ENCODE measurements at places on chromosomes 3 and 15.

GRCh38 chr15:28929200-28929599, 43.4 kb downstream of the APBA2 start:
- DNase-seq: no peak

DNA sequence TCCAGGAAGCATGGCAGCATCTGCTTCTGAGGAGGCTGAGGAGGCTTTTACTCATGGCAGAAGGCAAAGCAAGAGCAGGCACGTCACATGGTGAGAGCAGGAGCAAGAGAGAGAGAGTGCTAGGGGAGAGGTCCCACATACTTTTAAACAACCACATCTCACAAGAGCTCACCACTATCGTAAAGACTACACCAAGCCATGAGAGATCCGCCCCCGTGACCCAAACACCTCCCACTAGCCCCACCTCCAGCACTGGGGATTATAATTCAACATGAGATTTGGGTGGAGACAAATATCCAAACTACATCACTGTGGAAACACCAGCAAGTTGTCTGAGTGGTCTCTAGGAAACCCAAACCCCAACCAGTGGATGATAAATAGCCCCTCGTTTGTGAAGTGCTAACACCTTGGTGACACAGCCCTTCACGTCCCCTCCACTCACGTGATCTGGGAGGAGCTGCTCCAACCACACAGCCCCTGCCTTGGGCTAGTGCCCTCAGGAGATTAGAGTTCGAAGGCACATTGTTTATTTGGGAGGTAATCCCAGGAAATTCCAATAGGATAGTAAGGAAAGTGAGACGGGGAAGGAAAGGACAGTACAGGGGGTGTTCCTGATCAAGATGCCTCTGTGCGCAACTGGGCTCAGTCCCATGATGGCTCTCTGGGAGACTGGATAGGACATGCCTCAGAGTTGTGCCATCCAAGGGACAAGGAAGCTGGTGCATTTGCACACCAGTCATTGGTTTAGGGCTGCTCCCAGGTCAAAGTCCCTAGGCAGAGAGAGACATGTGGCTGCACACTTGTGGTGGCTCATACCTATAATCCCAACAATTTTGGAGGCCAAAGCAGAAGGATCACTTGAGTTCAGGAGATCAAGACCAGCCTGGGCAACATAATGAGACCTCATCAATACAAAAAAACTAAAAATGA, 80.6 kb upstream of the CTNNB1 start:
- no peak for DNase-seq

DNA sequence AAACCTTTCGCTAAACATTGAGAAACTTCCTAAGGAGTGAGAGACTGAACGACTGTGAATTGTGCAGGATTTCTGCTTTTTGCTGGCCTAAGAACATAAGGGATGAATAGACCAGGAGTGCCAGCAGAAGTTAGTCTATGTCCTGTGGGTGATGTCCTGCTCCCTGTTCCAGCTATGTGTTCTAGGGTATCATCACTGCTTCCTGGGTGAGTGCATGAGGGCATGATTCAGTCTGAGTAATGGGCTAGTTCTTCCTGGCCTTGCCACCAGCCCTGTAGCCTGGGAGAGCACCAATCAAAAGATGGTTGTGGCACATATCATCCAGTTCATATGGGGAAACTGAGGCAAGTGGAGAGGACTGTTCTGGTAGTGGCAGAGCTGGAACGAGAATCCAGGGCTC, 153.9 kb upstream of the TPM1 start:
- DNase-seq: no peak

DNA sequence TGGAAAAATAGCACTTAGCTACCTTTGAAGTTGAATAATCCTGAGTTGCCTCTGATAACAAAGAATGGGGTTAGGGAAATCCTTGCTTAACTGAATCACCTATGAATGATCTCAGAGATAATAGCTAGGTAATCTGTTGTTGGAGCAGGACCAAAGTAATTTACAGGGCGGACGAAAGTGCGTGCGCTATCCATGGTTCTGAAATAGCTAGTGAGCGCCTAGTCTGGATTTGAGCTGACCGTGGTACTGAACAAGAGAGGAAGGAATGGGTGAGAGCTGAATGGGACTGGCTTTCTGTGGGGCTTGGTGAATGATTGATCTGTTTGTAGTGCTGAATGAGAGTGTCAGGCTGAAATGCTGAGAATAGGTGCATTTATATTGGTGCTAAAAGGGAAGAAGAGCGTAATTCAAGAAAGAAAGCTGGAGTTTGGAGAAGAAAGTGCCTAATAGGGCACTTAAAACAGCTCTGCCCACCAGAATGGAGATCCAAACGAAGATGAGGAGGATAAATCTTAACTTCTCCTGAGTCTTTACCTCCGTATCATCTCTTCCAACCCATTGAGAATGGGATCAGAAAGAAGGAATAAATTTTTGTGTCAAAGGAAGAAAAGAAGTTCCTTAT, 10.1 kb downstream of the SCN10A start:
- peak; percentile 42 for DNase-seq

GRCh38 chr3:126135406-126136076, 44.8 kb downstream of the ALDH1L1 start:
- no peak for DNase-seq

DNA sequence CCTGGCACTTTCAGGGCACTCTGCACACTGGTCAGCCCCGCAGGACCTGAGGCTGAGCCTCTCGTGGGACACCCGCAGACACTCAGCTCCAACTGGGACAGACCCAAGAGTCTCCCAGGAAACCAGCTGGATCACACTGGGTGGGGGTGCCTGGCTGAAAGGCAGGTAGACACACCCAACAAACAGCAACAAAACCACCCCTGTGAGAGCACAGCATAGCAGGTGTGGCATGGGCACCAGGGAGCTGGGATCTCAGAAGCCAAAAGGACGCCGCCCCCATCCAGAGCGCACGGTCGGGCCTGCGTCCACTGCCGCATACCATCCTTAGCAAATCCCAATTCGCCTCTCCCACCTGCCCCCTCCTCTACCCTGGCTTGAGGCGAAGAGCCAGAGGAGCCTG, 154.2 kb upstream of the LINGO1 start:
- DNase-seq: no peak

DNA sequence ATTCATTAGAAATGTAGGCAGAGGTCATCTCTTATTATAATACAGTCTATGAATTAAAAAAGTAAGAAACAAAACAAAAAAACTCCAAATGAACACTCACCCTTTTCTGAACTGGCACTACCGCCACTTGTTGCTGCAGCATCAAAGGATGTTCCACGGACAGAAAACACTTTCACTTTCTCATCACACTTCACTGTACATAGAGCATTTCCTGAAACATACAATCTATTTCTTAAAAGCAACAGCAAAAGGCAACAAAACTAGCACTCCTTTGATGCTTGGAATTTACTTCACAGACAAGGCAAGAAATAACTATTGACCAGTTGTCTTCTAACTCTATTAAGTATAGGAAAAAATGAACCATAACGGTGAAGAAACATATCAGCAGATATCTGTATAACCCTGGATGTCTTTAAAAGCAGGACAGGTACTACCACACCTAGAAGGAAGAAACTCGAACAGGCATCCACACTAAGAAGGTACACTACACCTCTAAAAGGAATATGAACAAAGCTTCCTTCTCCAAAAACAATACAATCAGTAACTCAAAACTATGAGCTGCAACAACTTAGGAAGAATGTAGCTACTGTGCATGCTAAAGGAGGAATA, 24.9 kb downstream of the ETFA start:
- DNase-seq: no peak

GRCh38 chr3:156474560-156475389, 80.1 kb downstream of the SSR3 start:
- no peak for DNase-seq

DNA sequence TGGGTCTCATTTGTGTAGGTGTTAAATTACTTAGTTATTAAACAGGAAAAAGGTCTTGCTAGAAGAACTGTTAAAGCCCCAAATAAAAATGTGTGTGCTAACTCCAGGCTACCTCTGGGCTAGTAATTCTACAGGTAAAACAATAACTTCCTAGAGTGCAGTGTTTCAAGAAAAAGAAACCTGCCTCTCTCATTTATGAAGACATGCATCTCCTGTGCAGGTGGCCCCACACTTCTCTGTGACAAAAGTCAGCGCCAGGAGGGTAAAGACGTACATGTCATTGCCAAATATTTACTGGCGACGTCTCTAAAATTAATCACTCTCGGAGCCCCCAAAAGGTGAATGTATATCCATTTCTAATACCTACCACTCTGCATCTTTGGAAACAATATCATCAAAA, 131.7 kb downstream of the FOXP1 start:
- no peak for DNase-seq

- no peak for DNase-seq
These were observed 5.1 kb downstream of the SPATA12 start for GRCh38 chr3:57065588-57065987.

GRCh38 chr15:75235760-75236729, 22.1 kb upstream of the GOLGA6C start:
- DNase-seq: no peak

GRCh38 chr15:29566914-29567313, 255.4 kb downstream of the TJP1 start:
- DNase-seq: no peak

- DNase-seq: peak; percentile 4
These were observed 42.5 kb downstream of the CHCHD4 start for GRCh38 chr3:14082108-14082657.

GRCh38 chr15:88833731-88834100, 30.5 kb downstream of the ACAN start:
- DNase-seq: no peak

- no peak for DNase-seq
These were observed 182.2 kb upstream of the IL12A start for GRCh38 chr3:159806412-159806811.

GRCh38 chr3:39712413-39713048, 96.9 kb upstream of the MYRIP start:
- no peak for DNase-seq

DNA sequence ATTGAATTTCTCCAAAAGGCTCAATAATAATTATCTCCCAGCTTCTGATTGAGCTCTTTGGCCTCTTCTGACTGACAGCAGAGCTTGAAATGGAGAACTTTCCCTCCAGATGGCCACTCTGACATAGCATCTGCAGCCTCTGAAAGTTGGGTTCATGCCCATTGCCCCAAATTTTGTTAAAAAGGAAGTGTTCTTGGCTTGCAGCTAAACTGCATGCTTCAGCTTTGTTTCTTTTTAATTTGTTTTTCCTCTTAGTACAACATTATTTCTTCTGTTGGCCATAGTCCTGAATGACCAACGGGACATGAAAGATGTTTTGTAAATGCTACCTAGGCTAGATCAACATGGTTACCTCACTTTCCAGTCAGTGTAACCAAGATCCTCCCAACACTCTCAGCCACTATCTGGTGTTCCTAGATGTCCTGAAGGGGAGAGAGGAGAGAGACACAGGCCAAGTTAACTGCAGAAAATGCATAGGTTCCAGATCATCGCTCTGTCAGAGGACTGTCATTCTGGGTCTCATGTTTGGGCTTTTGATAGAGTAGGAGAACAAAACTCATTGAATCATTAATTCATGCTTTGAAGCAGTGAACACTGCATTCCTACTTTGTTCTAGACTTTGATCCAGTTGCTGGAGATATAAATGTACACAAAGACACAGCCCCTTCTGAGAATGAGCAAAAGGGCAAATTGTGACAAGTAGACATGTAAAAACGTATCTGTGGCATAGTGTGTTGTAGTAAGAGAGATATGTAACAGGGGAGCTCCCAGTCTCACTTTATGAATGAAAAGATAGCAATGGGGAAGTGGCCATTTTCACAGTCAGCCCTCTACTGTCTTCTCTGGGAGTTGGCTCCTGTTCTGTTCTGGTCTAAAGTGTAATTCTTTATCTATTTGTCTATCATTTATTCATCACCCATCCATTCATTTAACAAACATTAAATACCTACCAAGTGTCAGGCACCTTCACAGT, 156.2 kb downstream of the ZNF621 start:
- DNase-seq: no peak

- no peak for DNase-seq
These were observed 105.2 kb upstream of the KLHL25 start for GRCh38 chr15:85899927-85900326.

- no peak for DNase-seq
These were observed 8.4 kb downstream of the MELTF start for GRCh38 chr3:197021231-197021630.

DNA sequence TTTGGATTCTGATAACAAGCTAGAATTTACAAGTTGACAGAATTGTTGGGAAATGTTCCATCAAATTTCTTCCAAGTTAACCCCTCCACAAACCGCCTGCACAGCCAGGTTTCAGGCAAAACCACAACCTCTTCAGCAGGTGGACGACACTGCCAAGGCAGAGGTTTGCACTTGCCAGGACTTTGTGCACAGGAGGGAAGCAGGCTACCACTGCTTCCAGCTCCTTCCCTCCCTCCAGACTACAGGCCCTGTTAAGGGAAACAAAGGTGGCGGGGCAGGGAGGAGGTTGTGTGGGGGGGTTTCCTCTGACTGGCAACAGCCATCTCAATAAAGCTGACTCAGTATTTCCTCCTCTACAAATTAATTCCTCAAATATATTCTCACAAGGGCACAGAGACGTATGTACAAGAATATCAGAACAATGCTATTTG, 42.2 kb downstream of the TBC1D2B start:
- DNase-seq: no peak

- no peak for DNase-seq
These were observed 200.1 kb downstream of the FAM43A start for GRCh38 chr3:194885766-194886165.

GRCh38 chr3:10753964-10754363, 62.1 kb upstream of the SLC6A11 start:
- no peak for DNase-seq

DNA sequence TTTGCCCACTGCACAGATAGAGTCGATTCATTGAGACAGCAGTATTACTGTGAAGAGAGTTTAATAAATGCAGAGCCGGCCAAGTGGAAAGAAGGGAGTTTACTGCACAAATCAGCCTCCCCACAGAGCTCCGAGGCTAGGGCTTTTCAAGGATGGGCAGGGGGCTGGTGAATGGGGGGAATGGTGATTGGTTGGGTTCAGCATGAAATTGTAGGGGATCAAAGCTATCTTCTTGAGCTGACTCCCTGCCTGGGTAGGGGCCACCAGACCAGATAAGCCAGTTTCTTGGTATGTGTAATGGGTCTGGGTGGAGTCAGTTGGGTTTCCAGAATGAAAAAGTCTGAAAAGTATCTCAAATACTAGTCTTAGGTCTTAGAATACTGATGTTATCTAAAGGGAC, 66.6 kb downstream of the SYNPR start:
- DNase-seq: no peak

- DNase-seq: no peak
These were observed 161.5 kb upstream of the MB21D2 start for GRCh38 chr3:193078996-193079753.

- DNase-seq: no peak
These were observed 108.8 kb upstream of the CRBN start for GRCh38 chr3:3288255-3288654.

- no peak for DNase-seq
These were observed 14.4 kb downstream of the DCUN1D1 start for GRCh38 chr3:182965861-182966366.

- DNase-seq: no peak
These were observed 13.4 kb downstream of the GOLGB1 start for GRCh38 chr3:121736112-121736511.

DNA sequence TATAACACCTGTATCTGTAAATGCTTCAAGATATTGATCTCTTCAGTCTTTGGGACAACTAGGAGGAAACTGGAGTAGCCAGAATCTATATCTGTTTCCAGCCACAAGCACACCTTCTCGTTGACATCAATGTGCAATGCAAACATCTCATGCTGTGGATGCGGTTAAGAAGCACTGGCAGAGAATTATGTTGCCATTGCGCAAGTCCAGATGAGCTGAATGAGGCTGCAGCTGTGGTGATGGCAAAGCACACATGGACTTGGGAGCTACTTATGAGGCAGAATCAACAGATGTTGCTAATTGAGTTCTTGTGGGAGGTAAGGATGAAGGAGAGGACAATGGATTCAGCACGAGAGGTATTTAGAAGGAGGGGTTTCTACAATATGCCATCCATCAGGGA, 90.9 kb downstream of the STRIT1 start:
- DNase-seq: no peak

Measured in stimulated activated CD4-positive, alpha-beta T cell treated with anti-CD3 and anti-CD28 coated beads, Interleukin-12 subunit alpha, Interleukin-12 subunit beta, amount 100 ng/mL, for 48 hours (primary cell).